ENCODE measurements at places on chromosomes 3 and 15.
A peak's percentile ranks its signal among the peaks of the same experiment; 100 is the strongest.

- DNase-seq: no peak
These were observed 17.3 kb upstream of the GPR156 start for GRCh38 chr3:120302361-120302760.

GRCh38 chr15:96409215-96410138, 79.0 kb downstream of the NR2F2 start:
- DNase-seq: no peak

DNA sequence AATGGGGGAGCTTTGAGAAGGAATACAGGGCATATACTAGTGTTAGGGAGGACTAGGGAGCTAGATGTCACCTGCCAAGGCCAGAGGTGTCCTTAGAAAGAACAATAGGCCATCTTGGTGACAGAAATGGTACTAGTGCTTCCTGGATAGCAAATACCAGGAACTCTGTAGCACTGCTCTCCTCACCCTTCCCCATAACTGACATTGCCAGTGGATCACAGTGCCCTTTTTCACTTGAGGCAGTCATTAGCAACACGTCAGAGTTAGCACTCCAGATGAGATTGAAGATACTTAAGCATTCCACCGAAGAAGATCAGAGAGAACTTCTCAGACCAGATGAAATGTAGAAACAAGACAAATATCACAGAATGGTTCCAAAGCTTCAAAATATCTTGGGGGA, 103.1 kb upstream of the PDZRN3 start:
- no peak for DNase-seq

GRCh38 chr3:32391643-32392535, at the start of gene CMTM7:
Gene CMTM7, plus strand, starts transcription at chr3:32391853. Its CDS starts 54 bp downstream, at chr3:32391907.
- no peak for DNase-seq

- DNase-seq: no peak
These were observed 35.4 kb downstream of the SLC28A2 start for GRCh38 chr15:45287390-45287956.

DNA sequence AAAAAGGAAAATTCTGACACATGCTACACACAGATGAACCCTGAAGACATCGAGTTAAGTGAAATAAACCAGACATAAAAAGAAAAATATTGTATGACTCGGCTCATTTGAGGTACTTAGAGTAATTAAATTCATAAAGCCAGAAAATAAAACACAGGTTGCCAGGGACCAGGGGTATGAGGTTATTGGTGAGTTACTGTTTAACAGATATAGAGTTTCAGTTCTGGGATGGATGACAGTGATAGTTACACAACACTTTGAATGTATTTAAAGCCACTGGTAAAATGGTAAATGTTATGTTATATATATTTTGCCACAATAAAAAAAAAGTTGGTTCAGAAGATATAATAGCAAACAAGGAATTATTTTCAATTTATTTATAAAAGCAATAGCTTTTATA, 436.1 kb upstream of the WNT5A start:
- no peak for DNase-seq

GRCh38 chr15:87021751-87022150, 942.1 kb downstream of the AGBL1 start:
- no peak for DNase-seq

GRCh38 chr15:101126618-101127505, 125.0 kb downstream of the CHSY1 start:
- DNase-seq: no peak

DNA sequence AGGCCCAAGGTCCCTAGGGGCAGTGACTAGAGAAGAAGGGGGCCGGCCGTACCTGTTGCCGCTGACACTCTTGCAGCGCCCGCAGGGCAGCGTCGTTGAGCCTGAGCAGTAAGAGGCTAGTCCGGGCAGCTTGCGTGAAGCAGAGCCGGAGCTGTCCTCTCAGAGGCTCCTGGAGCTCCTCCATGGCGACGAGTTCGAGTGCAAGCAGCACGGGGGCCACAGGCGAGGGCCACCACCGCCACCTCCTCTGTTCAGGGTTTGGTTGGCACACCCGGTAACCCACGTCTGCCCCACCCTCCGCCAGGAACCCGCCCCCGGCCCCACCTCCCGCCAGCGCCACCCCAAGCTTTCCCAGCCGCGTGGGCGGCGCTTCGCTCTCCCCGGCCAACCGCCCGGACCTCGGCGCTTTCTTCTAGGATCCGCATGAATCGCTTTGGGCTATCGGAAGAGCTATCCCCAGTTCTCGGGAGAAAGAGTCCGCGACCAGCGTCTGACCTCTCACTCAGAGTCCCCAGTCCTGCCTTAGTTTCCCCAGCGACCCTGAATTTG, at the start of gene ELL3:
Gene ELL3, minus strand, starts transcription at position 249 of the 549 bp plus-strand sequence. Its CDS starts 65 bp downstream, at position 184.
- DNase-seq: peak; percentile 70

- peak; percentile 7 for DNase-seq
These were observed 450.9 kb upstream of the THRB start for GRCh38 chr3:24945563-24945962.

GRCh38 chr15:34374816-34375215, 7.8 kb upstream of the LPCAT4 start:
- DNase-seq: no peak

GRCh38 chr3:50271314-50271936, 2.5 kb downstream of the SEMA3B start:
- no peak for DNase-seq

DNA sequence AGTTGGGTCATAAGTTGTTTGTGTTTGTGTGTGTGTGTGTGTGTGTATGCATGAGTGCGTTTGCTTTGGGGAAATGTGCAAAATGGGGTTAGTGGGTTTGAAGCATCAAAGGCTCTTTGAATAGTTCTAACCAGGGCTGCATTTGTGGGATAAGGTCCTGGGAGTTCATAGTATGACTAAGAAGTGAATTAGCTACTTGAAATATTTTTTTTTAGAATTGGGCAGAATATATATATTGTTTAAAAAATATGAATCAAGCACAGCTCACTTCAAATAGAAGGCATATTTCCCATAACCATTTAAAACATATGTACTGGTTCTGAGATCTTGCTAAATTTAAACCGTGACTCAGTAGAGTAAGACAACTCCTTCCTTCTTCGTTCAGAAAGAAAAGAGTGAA, 43.1 kb downstream of the IGF2BP2 start:
- no peak for DNase-seq

DNA sequence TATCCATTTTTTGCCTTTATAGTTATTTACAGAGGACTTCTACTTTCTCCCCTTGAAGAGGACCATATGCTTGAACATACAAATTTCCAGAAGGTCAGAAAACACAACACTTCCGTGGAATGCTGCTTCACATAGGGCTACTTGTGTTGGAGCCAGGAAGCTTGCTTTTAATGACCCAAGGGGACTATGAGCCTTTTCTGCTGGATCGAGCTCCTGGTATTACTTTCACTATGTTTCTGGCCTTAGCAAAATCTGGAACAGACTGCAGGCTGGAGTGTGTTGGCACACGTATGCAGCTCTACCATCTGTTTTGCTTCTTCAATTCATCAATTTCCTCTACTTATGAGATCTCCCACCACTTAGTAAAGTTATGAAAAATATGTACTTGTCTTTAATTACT, 69.3 kb upstream of the CBLB start:
- DNase-seq: no peak

GRCh38 chr15:96366526-96366877, 36.0 kb downstream of the NR2F2 start:
- no peak for DNase-seq

DNA sequence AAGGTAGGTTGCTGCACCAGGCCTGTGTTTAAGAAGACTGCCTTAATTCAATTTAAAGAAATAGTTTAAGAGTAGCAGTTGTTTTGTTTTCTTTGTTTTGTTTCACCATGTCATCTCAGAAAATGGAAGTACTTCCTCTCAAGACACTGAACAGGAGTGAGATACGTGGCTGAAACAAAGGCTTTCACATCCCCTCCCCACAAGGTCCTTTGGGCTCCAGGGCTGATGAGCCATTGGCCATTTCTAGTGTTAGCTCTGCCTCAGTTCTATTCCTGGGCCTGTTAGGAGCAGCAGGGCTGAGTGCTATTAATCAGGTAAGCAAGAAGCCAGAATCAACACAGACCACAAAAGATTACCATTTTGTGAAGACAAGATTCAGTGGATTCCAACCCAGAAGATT, 132.8 kb downstream of the KCNAB1 start:
- DNase-seq: no peak

- DNase-seq: no peak
These were observed 359.3 kb downstream of the RORA start for GRCh38 chr15:60869851-60870250.

DNA sequence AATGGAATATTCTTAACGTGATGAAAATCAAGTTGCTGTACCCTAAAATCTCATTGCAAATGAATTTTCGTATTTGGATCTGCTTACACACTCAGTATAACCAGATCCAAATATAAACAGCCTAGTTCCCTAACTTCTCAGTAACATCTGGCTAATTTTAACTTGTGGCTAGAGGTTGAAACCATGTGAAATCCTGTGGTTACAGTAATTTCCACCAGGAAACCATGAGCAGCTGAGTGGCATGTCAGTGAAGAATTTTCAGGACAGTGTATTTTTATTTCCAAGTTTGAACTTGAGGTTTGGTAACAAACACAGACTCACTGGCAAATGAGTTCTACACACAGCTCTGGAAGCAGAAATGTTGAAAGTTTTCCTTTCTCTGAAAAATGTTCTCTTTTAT, 754.1 kb downstream of the NR2F2 start:
- DNase-seq: no peak

GRCh38 chr3:163019260-163019659, 1522.7 kb downstream of the OTOL1 start:
- no peak for DNase-seq
